Left colon (tissue), 2 donors: ENCODE measurements at places on chromosomes 13 and 19.

DNA sequence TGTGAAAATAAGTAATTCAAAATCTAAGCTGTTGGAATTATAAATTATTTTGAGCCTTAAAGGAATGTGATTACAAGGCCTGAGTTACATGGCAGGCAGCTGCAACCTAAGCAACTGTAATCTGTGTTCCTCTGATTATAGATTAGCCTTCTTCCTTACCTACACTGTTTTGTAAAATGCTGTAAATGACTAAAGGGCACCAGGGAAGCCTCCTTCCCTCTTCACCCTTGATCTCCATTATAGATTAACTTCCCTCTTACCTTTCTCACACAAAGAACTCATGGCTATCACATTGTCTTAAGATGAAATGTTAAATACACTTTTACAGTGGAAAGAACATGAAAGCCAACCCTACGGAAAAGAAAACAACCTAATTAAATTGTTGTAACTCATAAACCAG lies 423.7 kb upstream of the KLF12 start:
- no peak for DNase-seq

GRCh38 chr13:80389073-80390038 lies 48.4 kb upstream of the SPRY2 start:
- DNase-seq, result no peak

DNA sequence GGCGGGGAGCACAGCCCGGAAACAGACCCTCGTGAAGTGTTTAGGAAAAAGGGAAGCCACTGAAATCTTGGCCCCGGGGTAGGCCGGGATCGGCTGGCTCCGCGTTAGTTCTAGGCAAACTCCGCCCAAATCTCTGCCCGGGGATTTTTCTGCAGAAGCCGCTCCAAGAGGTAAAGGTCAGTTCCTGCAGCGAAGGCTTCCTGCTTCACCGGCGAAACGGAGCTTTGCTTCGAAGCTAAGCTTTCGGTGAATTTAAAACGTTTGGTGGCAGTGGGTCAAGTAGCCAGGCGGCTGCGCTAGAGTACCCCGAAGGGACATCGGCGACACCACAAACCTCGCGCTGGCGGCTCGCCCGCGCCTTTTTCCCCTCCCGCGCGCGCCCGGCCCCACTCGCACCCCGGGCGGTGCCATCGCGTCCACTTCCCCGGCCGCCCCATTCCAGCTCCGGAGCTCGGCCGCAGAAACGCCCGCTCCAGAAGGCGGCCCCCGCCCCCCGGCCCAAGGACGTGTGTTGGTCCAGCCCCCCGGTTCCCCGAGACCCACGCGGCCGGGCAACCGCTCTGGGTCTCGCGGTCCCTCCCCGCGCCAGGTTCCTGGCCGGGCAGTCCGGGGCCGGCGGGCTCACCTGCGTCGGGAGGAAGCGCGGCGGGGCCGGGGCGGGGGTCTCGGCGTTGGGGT lies 441 bp downstream of the GJB2 start:
- peak; percentile 55 for DNase-seq

- DNase-seq, result no peak
Observed at GRCh38 chr19:40356681-40357595, 8.4 kb downstream of the PLD3 start.

DNA sequence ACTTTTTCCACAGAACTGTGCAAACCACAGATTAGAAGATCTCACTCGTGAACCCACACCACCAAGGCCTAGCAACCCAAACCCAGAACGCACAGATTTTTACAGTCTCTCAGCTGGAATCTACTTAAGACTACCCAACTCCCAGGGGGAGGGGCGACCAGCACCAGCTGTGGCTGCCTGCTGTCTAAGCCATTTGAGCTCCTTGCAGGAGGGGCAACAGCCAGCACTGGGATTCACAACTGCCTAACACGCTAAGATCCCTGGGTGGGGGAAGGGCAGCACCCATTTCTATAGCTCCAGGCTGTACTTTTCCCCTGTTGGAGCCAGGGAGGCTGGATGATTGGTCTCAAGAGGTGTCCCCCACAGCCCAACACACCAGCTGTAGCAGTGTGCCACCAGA lies 368.8 kb downstream of the SUCLA2 start:
- DNase-seq, result no peak

DNA sequence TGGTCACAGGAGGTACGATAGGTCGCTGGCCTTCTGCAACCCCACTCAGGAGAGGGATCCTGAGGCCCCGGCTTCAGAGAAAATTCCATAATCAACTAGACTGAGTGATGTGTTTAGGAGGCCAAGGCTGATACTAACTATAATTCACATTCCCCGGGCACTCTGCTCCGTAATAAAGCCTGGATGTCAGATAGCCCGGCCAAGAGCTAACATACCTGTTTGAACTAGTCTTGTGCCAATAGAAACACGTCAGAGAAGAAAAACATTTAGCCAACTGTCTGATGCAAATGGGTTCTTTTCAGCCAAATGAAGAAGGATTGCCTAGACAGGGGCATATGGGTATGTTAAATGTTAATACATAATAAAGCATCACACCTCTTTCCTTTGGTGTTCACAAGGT lies 204.2 kb downstream of the TSHZ3 start:
- DNase-seq, result no peak

GRCh38 chr13:91661692-91662490 lies 263.5 kb downstream of the GPC5 start:
- DNase-seq, result no peak

DNA sequence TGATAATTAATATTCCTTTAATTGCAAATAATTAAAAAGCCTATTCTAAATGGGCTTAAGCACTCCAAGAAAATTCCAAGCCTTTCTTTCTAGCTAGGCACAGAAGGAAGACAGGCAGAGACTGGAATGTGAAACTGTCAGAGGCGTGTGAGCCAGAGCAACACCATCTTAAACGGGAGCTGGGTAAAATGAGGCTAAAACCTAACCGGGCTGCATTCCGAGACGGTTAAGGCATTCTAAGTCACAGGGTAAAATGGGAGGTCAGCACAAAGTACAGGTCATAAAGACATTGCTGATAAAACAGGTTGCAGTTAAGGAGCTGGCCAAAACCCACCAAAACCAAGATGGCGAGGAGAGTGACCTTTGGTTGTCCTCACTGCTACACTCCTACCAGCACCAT lies 300.4 kb downstream of the SLITRK6 start:
- no peak for DNase-seq

- no peak for DNase-seq
Observed at GRCh38 chr13:46846726-46847125, 49.8 kb upstream of the ESD start.

DNA sequence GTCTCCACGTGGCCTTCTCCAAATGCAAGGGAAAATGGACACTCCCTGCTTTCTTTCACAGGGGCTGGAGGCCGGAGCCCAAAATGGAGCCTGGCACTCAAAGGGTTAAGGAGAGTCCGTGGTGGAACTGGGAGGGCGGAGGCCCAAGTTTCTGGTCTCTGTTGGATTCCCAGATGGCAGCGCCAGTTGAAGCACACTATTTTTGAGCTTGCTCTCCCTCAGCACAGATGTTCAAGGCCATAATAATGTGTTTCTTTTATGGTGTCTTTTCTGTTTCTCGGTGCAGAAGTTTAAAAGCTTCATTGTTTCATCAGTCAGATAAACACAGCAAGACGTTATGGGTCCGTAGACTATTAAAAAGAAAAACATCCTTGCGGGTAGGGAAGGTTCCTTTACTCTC lies 67.6 kb downstream of the TNFRSF19 start:
- no peak for DNase-seq

DNA sequence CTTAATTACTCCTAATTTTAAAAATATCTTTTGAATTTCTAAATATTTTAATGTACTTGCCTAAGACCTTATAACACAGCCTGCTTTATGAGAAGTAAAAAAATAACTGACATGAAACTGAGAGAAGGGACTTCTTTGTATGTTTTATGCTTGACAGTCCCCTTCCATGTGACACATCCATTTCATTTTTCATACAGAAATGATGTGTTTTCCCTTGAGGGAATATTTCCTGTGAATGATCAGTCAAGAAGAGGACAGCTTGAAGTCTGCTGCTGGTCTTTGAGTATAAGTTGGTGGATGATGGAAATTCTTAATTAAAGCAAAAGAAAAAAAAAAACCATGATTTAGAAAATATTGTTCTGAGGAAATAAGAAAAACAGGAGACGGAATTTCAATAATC lies 230.4 kb upstream of the KLHL1 start:
- DNase-seq, result no peak

DNA sequence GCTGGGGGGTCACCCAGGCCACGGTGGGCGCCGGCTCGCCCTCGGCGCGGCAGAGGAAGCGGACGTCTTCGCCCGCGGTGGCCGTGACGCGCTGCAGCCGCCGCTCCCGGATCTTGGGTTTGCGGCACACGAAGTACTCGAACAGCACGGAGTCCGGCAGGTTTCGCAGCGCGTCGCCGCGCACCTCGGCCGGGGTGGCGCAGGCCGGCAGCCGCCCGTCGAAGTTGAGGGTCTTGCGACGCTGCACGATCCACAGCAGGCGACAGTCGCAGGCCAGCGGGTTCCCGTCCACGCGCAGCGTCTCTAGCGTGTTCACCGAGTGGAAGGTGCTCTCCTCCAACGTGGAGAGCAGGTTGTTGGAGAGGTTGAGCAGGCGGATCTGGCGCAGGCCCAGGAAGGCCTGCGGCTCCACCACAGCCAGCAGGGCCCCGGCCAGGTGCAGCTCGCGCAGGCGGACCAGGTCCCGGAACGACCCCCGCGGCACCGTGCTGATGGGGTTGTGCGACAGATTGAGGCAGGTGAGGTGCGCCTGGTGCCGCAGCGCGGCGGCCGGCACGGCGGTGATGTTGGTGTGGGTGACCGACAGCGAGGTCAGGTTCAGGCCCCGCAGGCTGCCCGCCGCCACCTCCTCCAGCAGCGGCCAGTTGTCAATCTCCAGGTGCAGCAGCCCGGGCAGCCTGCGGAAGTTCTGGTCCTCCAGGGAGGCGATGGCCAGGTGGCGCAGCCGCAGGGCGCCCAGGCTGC lies 8.6 kb upstream of the PEAK3 start:
- DNase-seq, result peak; percentile 23

- DNase-seq, result no peak
Observed at GRCh38 chr19:7694499-7694898, 7.4 kb downstream of the FCER2 start.

GRCh38 chr19:13154911-13155471 lies 4.8 kb downstream of the IER2 start:
- DNase-seq, result peak; percentile 94

DNA sequence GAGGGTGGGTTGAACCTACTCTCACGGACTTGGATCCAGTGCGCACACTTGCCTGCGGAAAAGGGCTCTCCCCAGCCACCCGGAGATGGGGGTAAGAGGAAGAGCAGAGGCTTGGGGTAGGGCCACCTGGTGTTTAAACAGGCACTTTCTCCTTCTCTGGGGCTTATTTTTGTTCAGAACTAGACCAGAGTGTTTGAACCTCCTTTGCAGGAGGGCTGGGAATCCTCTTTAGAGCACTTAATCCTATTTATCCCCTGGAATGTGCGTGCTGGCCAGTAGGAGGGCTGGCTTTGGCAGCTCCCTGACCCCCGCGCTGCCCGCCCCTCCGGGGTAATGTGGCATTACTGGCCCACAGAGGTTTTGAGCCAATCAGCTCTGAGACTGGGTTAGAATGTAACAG lies 2.0 kb downstream of the RGS9BP start:
- no peak for DNase-seq

- DNase-seq, result no peak
Observed at GRCh38 chr19:39240421-39240820, 4.4 kb downstream of the IFNL3 start.

GRCh38 chr13:23865026-23865425 lies 24.2 kb downstream of the MIPEP start:
- no peak for DNase-seq

DNA sequence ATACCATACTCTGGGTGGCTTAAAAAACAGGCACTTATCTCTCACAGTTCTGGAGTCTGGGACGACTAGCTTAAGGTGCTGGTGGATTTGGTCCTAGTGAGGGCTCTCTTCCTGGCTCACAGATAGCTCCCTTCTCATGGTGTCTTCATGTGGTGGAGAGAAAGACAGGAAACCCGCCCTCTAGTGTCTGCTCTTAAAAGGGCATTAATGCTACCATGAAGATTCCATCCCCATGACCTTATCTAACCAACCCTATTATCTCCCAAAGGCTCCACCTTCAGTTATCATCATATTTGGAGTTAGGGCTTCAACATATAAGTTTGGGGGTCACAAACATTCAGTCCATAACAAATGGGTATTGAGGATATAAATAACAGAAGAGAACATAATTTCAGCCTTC lies 139.4 kb downstream of the HS6ST3 start:
- peak; percentile 3 for DNase-seq

DNA sequence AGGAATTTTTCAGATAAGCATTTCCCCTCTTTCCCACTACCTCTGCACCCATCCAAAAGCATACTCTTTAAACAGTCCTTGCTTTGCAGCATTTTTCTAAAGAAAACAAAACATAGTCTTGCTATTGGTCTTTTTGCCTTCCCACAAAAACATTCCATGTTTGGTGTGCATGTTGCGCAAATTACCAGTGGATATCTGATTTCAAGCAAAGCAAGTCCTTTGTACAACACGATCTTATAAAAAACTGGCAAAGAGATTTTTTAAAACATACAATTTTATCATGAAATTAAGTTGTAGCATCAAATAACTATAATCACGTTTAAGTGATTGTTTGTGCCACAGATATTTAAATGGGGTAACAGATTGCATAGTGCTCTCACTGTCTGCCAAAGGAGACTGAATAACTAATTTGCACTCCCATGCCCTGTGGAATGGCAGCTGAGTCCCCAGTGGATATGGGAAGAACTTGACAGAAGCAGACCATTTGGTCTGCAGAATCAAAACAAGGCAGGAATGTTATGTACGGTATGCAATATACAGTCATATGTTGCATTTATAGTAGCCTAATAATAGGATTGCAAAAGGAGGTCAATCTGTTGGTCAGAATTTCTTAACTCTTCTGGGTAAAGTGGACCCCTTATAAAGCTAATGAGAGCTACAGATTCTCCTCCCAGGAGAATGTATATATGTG lies 285.7 kb downstream of the TBC1D4 start:
- DNase-seq, result no peak

DNA sequence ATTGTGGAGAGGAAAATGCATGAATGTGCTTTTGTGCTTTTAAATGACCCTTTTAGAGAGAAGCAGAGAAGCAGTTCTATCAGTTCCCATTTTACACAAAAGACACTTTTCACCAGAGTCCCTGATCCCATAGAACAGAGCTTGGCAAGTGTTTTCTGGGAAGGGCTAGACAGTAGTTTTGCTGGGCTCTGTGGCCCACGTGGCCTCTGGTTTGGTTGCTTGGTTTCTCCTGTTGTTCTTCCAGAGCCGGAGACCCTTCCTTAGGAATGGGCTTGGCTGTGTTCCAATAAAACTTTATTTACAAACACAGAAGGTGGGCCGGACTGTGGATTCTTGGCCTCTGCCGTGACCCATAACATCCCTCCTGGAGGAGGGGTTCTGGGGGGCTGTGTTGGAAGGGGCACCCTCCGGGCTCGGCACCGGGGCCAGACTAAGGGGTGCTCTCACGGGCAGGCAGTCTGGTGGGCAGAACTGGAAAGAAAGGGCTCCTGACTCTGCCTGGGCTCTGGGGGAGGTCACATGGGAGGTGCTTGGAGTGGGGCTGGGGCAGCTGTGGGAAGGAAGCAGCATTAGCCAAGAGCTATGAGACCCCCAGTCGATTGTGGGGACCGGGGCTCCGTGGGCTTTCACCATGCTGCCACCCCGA lies 3.2 kb downstream of the SPPL2B start:
- no peak for DNase-seq
